ENCODE measurements at places on chromosomes 3 and 15. TPM values are rescaled to one million over a fixed set of nuclear protein-coding genes. Genes with fewer than 3 reads are reported as not detected.

- no peak for DNase-seq
Measured at GRCh38 chr3:1406250-1406649, 313.4 kb downstream of the CNTN6 start.

DNA sequence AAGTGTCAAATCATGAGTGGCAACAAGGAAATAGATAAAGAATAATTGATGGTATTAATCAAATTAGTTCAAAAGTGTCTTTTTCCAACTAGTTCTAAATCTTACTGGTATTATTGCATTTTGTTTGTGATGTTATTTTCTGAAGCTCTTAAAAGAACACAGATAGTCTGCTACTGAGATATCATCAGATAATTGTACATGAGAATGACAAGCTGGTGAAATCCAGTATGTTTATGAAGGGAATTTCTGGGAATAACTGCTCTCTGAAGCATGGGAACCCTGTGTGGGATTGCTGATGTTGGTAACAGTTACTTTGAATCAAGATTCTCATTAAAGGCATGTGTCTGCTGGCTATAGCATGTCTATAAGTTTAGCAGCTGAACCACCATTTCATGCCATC, 190.3 kb upstream of the CDIN1 start:
- DNase-seq = no peak

DNA sequence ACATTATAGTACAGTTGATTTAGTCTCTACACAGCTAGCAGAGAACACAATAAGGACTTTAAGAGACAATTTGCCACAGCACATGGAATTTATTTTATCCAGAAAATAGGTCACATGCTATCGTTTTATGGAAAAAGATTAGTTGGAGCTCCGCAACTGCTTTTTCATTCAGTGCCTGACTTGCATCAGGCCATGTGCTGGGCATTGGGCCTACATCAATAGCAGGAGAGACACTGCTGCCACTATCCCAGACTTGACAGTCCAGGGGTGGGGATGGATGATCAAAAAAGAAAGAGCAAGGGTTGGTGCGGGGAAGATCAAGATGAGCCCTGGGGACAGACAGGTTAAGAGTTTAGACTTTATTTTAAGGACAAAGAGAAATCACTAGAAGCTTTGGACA, 75.2 kb upstream of the C3orf80 start:
- no peak for DNase-seq

- no peak for DNase-seq
Measured at GRCh38 chr15:24617646-24618045, 57.9 kb upstream of the NPAP1 start.

- no peak for DNase-seq
Measured at GRCh38 chr15:80070840-80071239, 11.4 kb downstream of the ZFAND6 start.

- no peak for DNase-seq
Measured at GRCh38 chr15:59364248-59364647, 8.4 kb downstream of the MYO1E start.

DNA sequence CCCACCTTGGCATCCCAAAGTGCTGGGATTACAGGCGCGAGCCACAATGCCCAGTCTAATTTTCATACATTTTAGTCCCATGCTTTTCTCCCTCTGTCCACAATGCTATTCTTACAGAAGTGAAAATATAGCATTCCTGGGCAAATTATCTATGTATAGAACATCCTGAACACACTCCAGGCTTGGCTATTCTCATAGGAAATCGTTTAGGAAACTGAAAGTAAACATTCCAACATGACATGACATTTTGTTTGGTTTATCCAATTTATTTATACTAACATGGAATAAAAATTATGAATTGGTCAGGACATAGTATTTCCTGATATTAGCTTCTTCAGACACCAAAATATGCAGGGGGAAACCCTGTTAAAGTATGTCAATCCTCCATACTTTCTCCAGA, 52.6 kb downstream of the SYNM start:
- no peak for DNase-seq

DNA sequence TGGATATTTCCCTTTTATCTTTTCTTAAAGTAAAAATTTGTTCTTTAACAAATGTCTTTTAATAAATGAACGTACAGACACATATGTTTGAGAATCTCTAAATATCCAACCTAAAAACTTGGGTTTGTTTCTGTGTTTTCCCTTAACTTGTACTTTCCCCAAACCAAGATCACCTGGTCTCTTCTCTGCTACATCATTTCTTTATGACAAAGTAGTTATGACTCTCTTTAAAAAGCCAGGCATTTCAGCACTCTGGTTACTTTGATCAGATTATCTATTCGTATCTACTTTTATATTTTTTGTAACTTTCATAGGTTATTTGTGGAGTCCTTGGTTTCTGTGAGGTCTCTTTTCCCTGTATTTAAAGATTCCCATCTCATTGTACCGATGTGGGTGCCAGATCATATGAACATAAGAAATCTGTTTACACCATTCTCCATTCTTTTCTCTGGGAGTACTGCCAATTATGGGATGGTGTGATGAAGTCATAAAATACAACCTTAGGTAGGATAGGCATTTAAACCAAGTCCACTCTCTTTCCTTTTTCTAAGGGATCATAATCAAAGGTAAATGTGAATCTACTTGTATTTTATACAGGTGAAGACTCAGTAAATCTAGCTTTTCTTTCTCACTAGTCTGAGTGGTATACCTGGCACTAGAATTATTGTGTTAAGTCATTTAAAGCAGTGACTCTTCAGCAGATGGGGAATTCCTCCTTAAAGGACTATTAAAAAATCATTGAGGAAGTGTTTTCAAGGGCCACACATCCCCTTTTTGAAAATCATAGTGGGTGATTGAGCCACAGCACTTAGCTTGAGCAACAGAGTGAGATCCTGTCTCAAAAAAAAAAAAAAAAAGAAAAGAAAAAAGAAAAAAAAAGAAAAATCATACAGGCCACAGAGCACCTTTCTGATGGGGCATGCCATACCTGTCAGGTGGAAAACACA, 12.4 kb upstream of the NFKBIZ start:
- no peak for DNase-seq

- DNase-seq = no peak
Measured at GRCh38 chr15:70429056-70429722, 331.5 kb upstream of the TLE3 start.

DNA sequence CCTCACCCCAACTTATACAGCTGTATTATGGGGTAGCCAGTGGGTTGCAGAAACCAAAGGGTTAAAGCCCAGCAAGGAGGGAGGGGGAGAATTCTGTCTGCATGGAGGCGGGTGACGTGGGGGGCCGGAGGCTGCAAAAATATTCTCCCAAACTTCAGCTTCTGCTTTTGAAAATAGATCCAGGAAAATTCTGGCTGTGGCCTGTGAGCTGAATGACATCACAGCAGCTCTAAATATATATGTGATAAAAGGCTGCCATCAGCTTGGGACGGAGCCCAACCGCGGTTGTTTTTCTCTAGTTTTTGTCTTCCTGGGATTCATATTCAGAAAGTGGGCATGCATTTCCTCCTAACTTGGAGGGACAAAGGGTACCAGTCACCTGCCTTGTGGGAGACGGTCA, 27.6 kb downstream of the MAPKAPK3 start:
- DNase-seq = no peak

DNA sequence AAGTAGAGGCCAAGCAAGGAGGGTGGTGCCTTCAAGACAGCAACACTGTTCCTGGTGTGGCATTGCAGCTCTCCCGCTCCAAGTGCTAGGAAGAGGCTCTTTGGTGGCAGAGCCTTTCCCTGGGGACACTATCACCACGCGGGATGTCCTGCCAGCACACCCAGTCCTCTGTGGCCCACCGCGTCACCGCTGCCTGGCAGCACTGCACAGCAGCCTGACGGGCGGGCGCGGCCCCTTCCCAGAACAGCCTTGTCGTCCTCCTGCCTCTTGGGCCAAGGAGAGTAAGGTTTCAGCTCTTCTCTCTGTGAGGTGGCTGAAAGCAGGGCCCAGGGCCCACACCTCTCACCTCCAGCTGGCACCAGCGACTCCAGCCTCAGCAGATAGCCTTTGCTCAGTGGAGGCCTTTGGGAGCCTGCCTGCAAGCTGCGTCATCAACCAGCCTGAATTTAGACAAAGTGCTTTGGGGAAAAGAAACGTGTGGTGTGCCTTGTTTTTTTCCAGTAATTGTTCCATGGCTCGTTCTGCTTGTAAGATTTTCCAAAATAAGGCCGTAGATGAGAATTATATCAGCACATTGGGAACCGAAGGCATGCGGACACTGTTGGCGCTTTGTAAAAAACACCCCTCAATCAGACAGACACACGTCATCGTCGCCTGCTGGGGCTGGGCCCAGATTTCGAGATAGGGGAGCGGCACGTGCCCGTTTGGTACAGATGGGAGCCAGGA, 65.0 kb downstream of the AAGAB start:
- no peak for DNase-seq

- DNase-seq = no peak
Measured at GRCh38 chr3:5929027-5929426, 741.5 kb downstream of the EDEM1 start.

DNA sequence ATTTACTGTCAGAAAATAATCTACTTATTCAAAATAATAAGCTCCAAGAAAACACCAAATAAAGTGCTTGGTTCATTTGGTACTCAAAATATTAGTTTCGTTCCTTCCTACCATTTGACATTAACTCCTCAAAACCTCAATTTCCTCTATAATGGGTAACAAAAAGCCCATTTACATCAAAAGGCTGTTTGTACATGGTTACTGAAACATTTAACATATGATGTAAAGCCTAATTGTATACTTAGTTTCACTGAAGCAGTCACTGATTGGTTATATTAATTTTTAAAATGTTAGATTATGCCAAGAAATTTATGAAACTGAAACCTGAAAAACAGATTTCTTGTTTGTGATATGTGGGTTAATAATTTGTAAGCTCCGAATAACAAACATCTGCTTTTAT, 14.7 kb downstream of the XRN1 start:
- DNase-seq = no peak

GRCh38 chr3:141476033-141476432, 10.8 kb upstream of the RASA2 start:
- DNase-seq = no peak

- no peak for DNase-seq
Measured at GRCh38 chr3:138078901-138079344, 36.5 kb downstream of the DZIP1L start.

- no peak for DNase-seq
Measured at GRCh38 chr15:36658898-36659639, 79.6 kb downstream of the CDIN1 start.

GRCh38 chr3:149453140-149453805, 21.2 kb upstream of the TM4SF4 start:
- DNase-seq = no peak

DNA sequence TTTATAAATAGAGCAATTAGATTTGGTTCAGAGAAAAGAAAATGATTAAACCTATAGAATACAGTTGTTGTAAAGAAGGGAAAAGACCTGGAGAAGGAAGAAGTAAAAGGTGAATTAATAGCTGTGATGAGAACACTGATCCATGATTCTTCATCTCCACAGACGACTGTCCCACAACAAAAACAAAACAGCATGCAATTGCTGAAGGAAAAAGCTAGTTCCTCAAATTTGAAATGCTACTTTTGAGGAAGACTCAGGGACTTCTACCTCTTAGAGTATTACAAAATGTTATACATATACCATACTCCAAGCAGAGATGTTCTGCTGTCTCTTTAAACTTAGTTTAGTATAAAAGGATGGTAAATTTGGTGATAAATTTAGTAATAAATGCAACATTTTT, 21.5 kb downstream of the ALCAM start:
- DNase-seq = no peak

Gene ARRDC4
- 0.27 TPM for total RNA-seq

Gene SLC25A20
- 16.2 TPM for total RNA-seq

Gene RTP2
- not detected for total RNA-seq

Gene SMCO1
- total RNA-seq = not detected

Gene VWA5B2
- not detected for total RNA-seq

Gene GPR62
- total RNA-seq = not detected

Gene SCG5
- 3.7 TPM for total RNA-seq

Gene KCNMB2
- not detected for total RNA-seq

Gene POLR2M
- 45.2 TPM for total RNA-seq

Gene HRG
- not detected for total RNA-seq

Gene WDR93
- total RNA-seq = not detected

Gene IL20RB
- 1.3 TPM for total RNA-seq

Gene NAALADL2
- not detected for total RNA-seq

Gene C3orf49
- not detected for total RNA-seq

Gene MAP1A
- 1.9 TPM for total RNA-seq

Gene CCR8
- total RNA-seq = 12.2 TPM
